ENCODE measurements at places on chromosomes 1 and 21.

DNA sequence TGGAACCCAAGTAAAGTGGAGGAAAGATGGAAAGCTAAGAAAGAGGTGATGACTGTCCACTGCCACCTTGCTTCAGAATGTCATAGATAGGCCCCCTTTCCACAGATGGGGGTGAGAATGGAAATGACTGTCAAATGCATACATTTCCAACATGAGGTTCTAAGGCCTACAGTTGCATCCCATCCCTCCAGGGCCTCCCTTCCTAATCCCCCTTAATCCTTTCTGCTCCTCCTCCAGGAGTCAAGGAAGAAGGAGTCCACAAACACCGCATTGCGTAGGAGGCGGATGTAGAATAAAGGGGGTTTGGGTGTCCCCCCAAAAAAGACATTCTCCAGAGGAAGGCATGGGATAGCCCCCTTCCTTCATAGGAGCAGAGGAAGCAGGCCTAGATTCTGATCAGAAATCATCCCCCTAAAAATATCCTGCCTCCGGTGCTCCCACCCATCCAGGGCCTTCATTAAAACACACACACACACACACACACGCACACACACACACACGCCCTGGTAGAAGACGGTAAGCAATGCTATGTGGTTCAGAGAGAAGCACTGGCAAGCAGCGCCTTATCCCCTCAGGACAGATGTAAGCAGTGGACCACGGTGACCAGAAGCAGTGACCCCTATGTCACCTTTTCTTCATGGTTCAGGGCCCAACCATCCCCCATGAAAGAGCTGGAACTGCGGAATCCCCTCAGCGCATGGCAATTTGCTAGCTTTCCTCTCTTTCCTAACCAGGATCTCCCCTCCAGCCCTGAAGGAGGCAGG is 2.0 kb downstream of the SV2A start:
- no peak for DNase-seq

- DNase-seq: no peak
Measured at GRCh38 chr21:45248893-45249381, 38.8 kb downstream of the POFUT2 start.

GRCh38 chr1:109722908-109723691 is 11.0 kb downstream of the GSTM5 start:
- no peak for DNase-seq

DNA sequence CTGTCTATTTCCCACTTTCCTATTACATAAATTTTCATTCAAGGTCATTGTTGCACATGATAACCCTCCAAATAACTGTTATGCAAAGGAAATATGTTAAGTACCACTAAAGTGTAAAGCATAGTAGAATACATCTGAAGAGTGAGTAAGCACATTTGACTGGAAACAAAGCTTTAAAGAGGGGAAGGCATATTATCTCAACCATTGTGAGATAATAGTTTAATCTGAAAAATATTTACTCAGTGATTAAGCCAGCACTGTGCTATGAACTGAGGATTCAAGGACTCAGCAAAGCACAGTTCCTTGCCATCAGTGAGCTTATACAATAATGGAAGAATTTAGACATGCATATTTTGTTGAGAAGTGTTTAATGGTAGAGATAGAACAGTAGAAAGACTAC is 127.4 kb downstream of the HMCN1 start:
- DNase-seq: no peak

- DNase-seq: no peak
Measured at GRCh38 chr1:111559736-111560279, 56.4 kb upstream of the ADORA3 start.

DNA sequence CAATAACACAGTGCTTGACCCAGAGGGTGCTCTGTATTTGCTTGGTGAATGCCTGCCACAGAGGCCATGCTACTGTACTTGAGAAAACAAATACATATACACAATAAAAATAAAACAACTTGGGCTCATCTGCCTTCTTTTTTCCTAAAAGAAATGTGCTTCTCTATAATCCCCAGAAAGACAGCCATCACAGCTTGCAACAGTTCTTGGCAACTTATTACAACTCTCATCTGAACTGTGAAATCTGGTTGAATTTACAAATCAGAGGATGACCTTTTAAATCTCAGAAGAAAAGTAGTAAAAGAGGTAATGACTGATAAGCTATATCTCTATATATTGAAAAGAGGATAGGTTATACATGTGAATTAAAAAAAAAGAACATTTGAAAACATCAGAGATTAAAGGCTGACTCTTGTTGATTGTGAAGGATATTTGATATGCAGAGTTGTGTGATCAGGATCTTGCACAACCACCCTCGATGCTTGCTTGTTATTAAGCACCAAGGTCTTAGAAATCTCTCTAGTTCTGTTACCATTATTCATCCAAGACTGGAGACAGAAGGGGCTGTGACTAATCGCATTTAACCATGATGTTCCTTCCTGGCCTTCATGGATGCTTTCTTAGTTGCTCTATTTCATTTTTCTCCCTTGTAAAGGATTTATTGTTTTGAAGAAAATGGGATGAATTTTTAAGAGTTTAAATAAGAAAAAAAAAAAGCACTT is 213.4 kb downstream of the APP start:
- no peak for DNase-seq

DNA sequence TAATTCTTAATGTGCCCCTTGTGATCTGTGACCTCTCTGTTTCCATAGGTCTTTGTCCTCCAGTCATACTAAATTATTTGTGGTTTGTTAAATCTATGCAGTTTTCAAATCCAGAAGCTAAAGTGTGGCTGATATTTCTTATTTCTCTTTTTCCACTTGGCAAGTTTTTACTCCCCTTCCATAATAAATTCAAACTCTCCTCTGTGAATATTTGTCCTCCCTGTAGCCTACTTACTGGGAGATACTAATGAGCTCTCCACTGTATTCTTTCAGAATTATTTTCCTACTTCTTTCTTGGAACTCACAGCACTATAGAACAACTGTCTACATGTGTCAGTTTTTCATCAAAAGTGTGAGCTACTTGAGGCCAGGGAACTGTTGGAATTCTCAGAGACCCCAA is 430.8 kb upstream of the PTBP2 start:
- no peak for DNase-seq

GRCh38 chr1:98315309-98315708 is 346.2 kb upstream of the SNX7 start:
- DNase-seq: no peak

- no peak for DNase-seq
Measured at GRCh38 chr1:33332357-33332789, 11.5 kb upstream of the A3GALT2 start.

DNA sequence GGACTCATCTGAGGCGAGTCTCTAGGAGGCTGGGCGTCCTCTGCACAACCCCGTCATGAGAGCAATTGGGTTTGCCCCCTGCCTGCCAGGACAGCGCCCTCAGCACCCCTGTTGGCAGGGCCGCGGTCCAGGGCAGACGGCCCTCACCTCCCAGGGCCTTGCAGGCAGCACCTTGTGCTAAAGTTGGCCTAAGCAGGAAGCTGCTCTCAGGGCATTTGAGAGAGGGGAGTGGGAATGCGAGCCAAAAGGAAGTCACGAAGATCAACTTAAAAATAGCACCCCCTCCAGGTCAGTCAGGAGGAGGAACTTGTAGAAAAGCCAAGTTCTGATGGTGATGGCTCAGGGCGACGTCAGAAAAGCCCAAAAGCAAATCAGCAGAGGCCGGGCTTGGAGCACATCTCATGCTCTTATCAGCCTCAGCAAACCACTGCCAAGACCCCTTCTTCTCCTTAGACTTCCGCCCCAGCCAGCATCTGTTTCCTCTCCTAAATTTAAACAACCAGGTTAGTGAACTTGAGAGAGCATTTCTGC is 12.6 kb upstream of the ADORA3 start:
- DNase-seq: no peak

- DNase-seq: no peak
Measured at GRCh38 chr21:44353191-44353970, at the start of gene TRPM2. Gene TRPM2 (plus strand): TSS chr21:44353621. CDS start chr21:44353701, 80 bp downstream.

DNA sequence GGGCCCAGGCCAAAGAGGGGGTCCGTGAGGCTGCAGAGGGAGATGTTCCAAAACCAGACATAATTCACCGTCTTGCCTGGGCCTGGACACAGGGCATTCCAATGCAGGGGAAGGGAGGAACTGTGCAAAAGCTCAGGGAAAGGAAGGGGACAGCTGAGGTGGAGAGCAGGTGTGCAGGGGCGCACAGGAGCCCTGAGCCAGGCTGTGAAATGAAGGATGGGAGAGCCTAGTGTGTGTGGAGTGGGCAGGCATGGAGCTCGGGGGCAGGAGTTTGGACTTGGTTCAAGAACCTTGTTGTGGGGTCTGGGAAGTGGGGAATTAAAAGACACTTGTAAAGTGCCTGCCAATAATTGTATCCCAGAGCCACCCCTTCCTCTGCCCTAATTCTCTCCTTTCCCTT is 2.3 kb downstream of the TNNI1 start:
- DNase-seq: no peak

- DNase-seq: no peak
Measured at GRCh38 chr1:110272045-110272444, 61.9 kb downstream of the KCNC4 start.

DNA sequence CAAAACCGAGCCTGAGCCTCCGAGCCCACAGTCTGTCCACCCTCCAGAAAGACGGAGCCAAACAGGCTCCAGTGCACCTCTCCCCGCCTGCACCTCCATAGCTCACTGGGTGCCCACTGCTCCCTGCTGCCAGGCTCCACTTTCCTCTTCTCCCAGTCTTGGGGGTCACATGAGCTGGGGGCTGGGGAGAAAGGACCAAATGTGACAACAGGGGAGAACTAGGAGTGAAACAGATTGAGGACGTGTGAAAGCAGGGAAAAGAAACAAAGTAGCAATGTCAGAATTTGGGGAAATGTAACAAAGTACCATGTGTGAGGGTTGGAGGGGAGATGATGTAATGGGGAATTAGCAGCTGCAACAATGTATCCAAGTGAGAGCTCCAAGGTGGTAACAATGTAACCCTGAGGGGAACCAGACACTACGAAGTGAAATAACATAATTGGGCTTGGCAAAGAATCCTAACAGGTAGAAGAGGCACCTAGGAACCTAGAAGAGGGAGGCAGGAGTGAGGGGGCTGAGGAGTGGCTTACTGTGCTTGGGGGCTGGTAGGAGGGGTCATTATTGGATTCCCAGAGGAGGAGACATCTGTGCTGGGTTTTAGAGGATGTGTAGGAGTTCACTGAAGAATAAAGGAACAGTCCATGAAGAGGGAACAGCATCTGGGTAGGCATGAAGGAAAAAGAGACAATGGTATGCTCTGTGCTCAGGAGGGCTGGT is 12.5 kb downstream of the SDC3 start:
- no peak for DNase-seq

DNA sequence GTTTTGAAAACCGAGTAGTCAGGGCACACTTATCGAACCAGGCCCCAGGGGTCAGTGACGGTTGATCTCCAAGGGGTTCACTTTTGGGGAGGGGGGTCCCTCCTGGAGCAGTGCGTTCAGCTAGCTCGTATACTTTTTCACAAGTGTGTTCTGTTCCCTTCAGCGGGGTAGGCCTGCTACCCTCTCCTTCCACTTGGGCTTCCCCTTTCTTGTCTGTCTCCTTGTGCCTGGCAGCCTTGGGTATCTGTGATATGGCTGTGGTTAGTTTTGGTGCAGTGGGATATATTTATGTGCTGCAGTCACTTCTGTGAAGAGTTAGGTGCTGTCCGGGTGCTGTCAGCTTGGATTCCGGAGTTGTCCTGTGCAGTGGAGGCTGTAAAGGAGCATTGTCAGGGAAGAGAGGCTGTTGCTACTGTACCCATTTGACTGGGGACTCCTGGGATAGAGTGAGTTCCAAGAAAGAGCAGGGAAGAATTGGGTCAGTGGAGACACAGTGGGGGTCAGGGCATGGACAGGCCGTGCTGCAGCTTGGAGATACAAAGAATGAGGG is 29.7 kb downstream of the ADARB1 start:
- no peak for DNase-seq

DNA sequence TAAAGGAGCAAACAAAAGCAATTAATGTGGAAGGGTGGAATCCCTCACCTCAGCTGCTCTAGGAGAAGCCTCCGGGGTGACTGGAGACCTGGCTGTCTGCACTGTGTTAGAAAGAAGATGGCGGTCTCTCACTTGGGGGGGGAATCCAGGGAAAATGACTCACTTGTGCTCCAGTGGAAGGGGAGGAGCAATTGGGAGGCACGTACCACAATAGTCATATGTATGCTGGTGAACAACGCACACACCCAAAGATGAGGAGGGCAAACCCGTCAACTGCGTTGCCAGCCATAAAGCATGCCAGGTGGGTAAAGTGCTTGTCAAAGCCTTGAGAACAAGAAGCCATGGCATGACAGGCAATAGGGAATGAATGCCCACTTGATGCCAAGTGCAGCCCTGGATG is 22.1 kb downstream of the PLEKHA6 start:
- no peak for DNase-seq

GRCh38 chr1:36231191-36231590 is 6.9 kb downstream of the THRAP3 start:
- DNase-seq: no peak

DNA sequence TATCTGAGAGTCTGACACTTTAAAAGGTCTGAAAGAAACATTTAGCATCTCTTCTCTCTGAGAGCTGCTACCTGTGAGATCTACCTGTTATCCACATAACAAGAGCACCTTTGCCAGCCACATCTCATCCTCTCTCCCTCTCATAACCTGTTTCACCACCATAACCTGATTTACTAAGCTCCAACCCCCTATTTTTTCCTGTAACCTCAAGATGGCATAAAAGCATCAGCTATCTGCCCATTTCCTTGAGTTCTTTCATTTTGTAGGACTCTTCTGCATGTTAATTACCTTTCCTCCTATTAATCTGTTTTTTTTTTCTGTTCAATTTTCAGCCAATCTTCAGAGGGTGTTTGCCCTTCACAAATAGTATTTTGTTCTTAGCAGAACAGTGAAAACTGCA is 136.5 kb upstream of the KCNK1 start:
- DNase-seq: no peak

- peak; percentile 43 for DNase-seq
Measured at GRCh38 chr21:32412162-32413014, at the start of gene EVA1C. Gene EVA1C (plus strand): TSS chr21:32412706. CDS start chr21:32412854, 148 bp downstream.

DNA sequence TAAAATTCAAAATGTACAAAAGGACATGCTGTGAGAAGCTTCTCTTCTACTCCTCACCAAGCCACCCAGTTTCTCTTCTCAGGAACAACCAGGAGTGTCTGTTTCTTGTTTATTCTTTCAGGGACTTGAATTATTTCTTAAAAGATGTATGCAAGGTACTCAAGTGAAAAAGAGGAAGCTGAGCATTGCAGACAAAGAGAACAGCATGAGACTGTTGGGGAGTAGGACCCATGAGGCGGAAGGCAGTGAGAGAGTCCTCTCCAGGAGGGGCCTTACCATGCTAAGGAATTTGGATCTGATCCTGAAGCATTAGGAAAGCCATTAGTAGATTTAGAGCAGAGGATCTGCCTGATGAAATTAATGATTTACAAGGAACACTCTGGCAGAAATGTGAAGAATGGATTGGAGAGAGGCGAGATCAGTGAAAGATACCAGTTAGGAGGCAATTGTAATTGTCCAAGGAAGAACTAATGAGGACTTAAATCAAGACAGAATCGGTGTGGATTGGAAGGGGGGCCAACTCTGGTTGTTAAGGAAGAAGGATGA is 14.7 kb upstream of the SSX2IP start:
- DNase-seq: no peak

GRCh38 chr1:31891280-31891679 is 46.9 kb downstream of the PTP4A2 start:
- no peak for DNase-seq

GRCh38 chr1:2124446-2125198 is 70.0 kb downstream of the FAAP20 start:
- no peak for DNase-seq

Data from stimulated activated CD4-positive, alpha-beta T cell treated with anti-CD3 and anti-CD28 coated beads, Interleukin-1b, Interleukin-23, amount 100 ng/mL, for 1 hour (primary cell).